Activated effector memory CD4-positive, alpha-beta T cell treated with anti-CD3 and anti-CD28 coated beads, Interleukin-2, amount 50 U/mL, for 16 hours (primary cell): ENCODE measurements at places on chromosomes 2 and 18.

GRCh38 chr2:12340164-12340563 lies 376.6 kb upstream of the TRIB2 start:
- DNase-seq: no peak

DNA sequence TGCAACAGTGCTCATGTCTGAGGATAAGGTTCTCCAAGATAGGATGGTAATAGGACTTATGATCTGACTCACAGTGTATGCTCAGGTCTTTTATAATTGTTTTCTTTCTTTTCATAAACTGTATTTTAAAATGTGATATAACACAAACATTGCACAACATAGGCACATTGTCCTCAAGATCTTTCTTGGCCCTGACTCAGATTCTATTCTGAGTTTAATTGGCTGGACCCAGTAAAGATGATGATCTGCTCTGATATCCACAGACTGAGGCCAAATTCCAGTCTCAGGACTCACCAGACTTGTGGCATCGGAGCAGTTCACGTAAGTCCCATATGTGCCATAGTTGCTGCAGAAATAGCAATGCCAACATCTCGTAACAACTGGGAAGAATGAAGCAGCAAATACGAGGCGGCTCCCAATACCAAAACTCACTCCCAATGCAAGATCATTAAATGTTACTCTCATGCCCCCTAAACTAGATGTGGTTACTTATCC lies 448.9 kb upstream of the SLC14A2 start:
- no peak for DNase-seq

- no peak for DNase-seq
Measured at GRCh38 chr18:76465630-76466409, 29.2 kb downstream of the ZNF516 start.

GRCh38 chr2:232435805-232436204 lies 20.1 kb upstream of the ALPI start:
- DNase-seq: no peak

DNA sequence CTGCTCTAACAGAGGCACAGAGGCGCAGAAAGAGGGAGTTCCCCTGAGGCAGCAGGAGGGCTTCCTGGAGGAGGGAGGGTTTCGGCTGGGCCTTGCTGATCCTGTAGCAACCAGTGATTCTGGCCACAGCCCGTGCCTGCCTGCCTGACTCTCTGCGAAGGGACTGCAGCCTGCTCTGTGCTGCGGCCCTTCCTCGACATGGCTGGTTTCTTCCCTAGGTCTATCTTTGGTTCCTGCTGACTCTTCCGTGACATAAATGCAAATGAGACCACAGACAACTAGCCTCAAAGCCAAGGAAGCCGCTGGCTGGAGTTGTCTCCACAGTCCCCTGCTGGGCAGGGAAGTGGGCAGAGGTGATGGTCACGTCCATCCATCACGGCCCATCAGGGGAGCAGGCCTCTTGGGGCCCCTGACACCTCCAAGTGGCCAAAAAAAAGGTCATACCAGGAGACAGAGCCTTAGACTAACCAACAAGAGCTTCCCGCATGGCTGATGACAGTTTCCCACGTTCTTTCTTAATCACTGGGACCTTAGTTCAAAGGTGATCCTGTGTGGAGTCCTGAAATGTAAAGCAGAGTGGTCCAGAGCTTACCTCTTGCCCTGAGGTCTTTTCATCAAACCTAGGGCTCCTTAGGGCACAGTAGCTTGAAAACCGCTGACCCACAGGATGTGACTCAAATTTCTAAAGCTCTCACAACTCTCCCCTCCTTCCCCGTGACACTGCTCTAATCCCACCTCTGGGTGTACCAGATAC lies 55.3 kb downstream of the HS1BP3 start:
- peak; percentile 45 for DNase-seq

GRCh38 chr2:12636837-12637581 lies 79.7 kb upstream of the TRIB2 start:
- no peak for DNase-seq

DNA sequence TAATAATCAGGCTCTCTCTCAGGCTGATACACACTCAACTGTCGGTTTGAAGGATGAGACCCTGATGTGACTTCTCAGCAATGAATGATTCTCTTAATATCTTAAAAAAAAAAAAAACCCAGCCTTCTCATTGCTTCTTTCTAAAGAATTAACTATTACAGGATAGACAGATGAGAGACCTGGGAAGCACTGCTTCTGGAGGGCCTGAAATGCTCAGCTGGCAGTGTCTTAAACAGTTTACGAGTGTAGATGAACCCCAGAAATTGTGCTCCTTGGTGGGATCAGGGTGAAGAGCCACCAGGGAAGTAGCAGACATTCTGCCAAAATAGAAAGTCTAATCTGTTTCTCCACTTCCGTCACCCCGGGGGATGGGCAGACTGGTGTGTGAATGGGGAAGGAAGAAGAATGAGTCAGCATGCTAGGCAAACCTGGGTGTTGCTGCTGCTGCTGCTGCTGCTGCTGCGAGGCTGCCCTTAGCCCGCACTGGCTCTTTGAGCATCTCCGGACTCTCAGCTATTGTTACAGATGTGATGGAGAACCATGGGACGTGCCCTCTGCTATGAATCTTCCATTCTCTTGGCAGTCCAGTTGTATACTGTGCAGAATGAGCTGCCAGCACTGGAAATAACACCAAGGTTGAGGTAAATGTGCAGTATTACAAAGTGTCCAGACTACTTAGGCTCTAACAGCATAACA lies 158.4 kb downstream of the SETBP1 start:
- DNase-seq: peak; percentile 85

- DNase-seq: no peak
Measured at GRCh38 chr2:203683932-203684556, 22.4 kb upstream of the CD28 start.

GRCh38 chr2:240919161-240919781 lies 13.1 kb downstream of the CROCC2 start:
- DNase-seq: peak; percentile 51

DNA sequence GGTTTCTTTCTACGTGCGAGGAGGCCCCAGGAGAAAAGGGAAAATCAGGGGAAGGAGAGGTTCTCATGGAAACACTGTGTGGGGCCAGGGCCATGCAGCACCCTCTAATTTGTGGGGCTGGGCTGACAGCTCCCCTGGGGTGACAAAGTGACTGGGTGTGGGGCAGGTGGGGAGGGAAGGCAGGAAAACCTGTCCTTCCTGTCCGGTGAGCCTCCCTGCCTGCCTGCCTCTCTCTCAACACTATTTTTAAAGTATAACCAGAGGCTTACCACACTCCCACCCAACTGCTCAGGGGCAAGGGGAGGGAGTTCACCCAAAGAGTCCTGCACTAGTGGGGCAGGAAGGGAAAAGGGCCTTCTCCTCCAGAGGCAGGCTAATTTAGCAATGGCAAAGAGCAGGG lies 10.5 kb upstream of the EPAS1 start:
- DNase-seq: no peak

- no peak for DNase-seq
Measured at GRCh38 chr18:34609986-34610648, 100.0 kb upstream of the DTNA start.
